NCI-H1694 (cell line): ENCODE measurements at places on chromosomes 3 and 15.

- no peak for DNase-seq
Measured at GRCh38 chr15:58432401-58432800, 610 bp downstream of the LIPC start.

DNA sequence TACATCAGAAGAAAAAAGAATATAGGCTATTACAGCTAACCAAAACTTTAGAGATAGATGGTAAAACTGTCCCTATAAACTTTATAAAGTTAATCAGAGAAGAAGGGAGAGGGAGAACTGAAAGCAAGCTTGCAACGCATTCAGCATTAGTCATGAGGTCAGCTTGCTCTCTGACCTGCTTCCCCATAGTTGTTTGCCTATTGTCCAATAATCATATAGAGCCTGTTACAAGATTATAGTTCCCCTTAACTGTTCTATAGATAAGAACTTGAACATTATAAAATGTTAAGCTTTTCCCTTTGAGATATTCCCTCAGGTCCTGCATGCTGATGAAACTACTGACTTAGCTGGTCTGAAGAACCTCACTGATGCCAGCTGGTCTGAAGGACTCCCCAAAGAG lies 74.5 kb downstream of the CPNE4 start:
- no peak for DNase-seq

DNA sequence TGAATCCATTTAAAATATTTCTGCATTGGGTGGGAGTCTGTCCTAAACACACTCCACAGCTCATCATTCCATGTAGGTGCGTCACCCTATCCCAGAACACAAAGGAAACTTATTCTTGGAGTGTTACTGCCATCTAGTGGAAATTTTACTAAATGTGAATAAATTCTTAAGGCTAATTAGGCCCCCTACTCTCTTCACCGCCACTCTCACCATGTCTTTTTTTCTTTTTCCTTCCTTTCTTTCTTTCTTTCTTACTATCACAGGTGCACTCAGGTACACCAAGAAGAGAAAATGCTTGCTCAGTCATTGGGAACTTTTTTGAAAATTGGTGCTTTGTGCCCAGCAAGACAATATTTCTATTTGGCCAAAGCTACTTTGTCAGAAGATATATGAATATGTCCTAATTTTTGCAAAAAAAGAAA lies 26.4 kb upstream of the ATP8B4 start:
- peak; percentile 84 for DNase-seq

GRCh38 chr3:16372362-16373292 lies 107.6 kb downstream of the OXNAD1 start:
- DNase-seq, result no peak

DNA sequence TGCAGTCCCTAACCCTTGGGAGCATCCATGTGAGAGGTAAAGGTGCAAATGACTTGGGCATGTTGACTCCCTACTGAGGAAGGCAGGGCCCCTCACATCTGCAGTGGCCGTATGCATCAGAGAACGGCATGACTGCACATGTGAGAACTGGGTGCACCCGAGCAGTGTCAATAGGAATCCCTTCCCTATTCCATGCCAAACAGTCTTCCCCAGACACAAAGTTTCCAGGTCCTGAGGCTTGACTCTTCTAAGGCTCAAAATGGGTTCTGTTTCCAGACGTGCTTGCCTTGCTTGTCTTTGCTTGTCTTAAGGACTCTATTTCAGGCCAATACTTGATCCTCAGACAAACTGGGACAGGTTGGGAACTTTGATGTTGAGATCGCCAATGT lies 20.5 kb upstream of the ANPEP start:
- DNase-seq, result no peak

GRCh38 chr3:111369958-111370357 lies 172.0 kb upstream of the CD96 start:
- DNase-seq, result no peak

DNA sequence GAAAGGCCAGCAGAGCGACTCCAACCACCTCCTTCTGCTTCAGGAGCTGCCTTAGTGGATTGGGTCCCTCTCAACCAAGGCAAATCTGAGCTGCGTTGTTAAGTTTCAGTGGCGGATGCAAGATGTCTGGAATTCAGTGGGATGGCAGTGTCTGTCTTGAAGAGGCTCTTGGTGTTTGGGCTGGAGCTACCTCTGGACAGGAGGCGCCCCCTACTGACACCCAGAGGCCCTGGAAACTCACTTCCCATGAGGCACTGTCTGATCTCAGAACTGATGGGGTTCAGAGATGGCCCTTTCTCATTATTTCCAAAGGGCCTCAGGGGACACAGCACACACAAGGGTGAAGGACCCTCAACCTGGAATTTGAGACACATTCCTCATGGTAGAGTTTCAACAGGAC lies 6.0 kb upstream of the SLC28A1 start:
- DNase-seq, result no peak

GRCh38 chr3:171192176-171192854 lies 165.8 kb upstream of the SLC2A2 start:
- no peak for DNase-seq

DNA sequence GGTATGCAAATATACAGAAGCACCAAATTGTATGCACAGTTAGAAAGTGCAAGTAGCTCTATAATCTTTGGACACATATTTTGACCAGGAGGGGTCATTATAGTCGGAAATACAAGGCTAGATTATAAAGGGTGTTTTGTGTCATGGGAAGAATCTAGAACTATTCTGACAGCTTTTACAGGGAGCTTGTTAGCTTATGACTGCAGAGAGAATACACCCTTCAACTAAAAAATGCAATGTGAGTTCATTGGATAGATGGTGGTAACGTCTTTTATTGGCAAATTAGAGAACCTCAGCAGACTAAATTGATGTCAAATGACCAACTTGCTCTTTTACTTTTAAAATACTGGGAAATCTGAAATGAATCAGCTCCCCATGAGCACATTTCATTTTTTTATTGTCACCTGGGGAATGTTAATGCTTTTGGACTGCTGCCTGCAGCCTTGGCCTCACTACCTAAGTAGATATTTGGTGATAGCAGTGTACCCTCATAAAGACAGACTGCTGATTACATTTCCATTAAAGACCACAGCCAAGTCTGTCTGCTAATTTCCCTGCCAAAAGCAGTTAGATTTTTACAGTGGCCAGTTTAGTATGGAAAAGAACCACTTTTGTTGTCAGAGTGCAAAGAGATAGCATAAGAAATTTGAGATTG lies 515.9 kb upstream of the DPPA4 start:
- no peak for DNase-seq

DNA sequence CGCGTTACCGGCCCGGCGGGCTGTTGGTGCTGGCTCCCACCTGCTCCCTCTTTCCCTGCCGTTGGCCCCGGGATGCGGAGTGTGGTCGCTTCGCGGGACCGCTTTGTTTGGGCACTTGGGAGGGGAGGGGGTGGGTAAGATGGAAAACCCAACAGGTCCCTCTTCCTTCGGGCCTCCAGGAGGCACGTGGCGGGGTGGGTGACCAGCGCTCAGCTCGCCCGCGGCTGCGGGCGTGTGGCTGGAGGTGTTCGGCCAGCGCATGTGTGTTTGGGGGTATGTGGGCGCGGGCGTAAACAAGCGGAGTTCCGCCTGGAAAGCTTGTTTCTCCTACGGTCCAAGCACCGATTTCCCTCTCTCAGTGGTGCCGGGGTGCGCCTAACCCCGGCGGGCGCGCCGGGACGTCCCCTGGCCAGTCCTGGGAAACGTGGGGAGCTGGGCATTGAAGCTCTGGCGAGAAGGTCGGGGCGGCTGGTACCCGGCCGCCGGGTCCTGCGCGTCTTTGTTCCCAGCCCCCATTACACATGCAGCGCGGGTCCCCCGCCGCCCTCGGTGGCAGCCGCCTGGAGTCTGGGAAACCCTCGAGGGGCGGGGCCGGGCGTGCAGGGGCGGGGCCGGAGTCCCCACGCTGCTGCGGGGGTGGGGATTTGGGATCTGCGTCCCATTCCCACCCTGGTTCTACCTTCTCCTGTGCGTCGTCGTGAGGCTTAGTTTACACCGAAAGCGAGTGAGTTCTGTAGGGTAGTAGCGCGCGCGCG lies 1.4 kb downstream of the ACVR2B start:
- peak; percentile 56 for DNase-seq

DNA sequence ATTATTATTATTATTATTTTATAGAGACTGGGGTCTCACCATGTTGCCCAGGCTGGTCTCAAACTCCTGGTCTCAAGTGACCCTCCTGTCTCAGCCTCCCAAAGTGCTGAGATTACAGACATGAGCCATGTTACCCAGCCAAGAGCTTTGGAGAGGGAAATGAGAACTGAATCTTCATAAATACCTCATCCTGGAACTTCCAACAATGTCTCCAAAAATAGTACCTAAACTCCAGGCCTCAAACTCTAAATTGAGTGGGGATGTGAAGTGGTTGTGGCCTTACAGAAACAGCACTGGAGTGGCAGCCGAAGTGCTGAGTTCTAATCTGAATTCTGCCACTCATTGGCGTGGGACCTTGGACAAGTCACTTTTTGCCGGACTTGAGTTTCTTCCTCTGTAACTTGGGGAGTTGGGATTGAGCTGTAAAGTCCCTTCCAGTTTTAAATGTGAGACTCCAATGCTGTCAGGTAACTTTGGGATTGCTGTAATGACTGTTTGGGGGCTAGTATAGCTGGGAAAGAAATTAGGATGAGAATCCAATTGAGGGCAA lies 10.0 kb upstream of the SRP14 start:
- DNase-seq, result no peak

DNA sequence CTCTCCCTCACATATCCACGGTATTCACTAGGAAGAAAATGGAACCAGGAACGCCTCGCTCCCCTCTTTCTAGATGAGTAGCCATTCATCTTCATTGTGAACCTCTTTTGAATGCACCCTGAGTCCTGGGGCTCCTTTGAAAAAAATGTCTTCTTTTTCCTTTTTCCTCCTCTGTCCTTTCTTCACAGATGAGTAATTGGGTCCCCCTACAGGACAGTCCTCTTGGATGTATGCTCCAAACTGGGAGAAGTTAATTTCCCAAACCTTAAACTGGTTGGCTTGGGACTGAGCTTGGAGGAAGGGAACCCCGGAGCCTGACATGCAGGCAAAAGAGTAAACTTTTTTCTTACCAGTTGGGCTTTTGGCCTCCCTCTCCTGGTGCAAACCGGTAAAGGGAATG lies 108.8 kb downstream of the DPH6 start:
- DNase-seq, result no peak

GRCh38 chr3:22609139-22609538 lies 594.0 kb upstream of the UBE2E2 start:
- no peak for DNase-seq

DNA sequence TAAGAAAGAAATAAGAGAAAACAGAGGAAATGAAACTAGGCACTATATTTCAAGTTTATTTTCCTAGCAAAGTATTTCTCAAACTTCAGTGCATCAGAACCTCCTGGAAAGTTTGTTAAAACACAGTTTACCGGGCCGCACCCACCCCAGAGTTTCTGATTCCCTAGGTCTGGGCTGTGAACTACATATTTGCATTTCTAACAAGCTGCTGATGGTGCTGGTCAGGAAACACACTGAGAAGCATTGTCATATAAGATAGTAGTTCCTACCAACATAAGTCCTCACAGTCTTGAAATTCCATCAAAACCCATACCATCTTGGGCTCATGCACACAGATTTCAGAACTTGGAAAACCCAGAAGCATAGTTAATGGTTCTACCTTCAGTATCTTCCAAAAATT lies 8.3 kb downstream of the SLC9A9 start:
- DNase-seq, result no peak

DNA sequence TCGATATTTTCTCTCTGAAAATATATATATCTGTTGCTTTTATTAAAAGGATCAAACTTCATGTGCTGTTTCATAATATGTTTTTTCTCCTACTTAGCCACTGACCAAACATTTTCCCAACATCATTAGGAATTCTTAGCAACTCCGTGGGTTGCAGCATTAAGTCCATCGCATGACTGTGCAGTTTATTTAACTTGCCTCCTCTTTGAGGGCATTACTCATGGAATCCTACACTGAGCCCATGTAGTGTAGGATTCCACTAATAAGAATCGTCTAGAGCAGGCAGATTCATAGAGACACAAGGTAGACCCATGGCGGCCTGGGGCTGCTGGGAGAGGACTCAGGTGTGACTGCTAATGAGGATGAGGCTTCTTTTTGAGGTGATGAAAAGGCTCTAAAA lies 49.3 kb downstream of the CMTM6 start:
- no peak for DNase-seq

DNA sequence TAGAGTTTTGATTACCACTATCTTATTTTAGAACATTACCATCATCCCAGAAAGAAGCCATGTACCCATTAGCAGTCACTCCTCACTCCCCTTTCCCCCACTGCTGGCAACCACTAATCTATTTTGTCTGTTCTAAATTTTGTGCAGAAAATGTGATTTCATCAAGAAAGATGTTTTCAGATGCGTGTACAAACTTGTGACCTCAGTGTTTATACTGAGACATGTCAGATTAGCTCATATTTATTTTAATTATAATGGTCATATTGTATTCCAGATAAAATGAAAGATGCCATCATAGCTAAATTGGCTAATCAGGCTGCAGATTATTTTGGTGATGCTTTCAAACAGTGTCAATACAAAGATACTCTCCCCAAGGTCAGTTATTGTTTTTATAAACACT lies 27.8 kb downstream of the PDCD6IP start:
- no peak for DNase-seq

- DNase-seq, result no peak
Measured at GRCh38 chr15:95620934-95621579, 709.4 kb upstream of the NR2F2 start.

GRCh38 chr3:165192610-165193192 lies 3.5 kb downstream of the SLITRK3 start:
- no peak for DNase-seq

- peak; percentile 55 for DNase-seq
Measured at GRCh38 chr3:118884748-118885206, 149.9 kb downstream of the IGSF11 start.

DNA sequence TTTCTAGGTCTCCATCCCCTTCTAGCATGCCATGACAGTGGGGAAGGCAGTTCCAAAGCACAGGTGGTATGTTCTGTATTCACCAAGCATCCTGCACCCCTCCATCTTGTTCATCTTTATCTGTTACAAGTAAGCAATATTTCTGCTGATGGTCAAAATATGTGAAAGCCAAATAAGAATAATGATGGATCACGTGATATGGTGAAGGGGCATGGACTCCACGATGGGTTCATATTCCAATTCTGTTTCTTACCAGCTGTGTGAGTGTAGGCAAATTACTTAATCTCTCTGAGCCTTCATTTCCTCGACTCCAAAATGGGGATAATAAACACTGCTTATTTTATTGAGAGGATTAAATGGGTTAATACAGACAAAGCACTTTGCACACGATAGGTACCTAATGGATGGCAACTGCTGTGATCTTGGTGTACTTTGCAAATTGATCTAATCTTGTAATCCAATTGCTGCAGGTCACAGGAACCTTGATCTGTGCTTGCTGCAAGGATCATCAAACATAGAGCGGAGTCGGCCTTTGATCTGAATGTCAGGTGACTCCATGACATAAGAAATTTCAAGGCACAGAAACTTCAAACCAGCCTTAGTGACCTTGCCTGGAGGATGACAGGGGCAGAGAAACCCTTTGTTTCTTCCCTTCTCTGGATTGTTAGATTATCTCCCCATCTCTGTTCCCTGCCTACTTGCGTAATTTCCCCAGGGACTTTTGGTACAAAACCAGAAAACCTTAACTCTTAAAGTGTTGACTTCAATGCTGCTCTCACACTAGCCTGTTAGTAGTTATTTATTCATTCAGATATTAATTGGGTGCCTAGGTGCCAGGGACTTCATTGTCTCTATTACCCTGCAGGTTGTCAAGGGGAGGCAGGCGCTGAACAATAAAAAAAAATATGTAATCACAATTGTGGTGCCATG lies 25.8 kb downstream of the SIAH2 start:
- no peak for DNase-seq
